ENCODE measurements at places on chromosomes 6 and 20. TPM values are rescaled to one million over a fixed set of nuclear protein-coding genes. Genes with fewer than 3 reads are reported as not detected.

DDO gene
- total RNA-seq: not detected

PI16 gene
- 4.6 TPM for total RNA-seq

HLA-DMB gene
- total RNA-seq: 19.2 TPM

KCNQ2 gene
- total RNA-seq: not detected

ERVFRD-1 gene
- not detected for total RNA-seq

SLC22A2 gene
- not detected for total RNA-seq

DPPA5 gene
- not detected for total RNA-seq

PTK6 gene
- total RNA-seq: 1.2 TPM

Data from T-helper 1 cell treated with Interleukin-12 subunit alpha and Interleukin-12 subunit beta and Interleukin-4 antibody, amounts not matched to agents 30 ng/mL and 1 ng/mL, for 36 hours (primary cell).